ENCODE measurements at places on chromosomes 11 and 22.

DNA sequence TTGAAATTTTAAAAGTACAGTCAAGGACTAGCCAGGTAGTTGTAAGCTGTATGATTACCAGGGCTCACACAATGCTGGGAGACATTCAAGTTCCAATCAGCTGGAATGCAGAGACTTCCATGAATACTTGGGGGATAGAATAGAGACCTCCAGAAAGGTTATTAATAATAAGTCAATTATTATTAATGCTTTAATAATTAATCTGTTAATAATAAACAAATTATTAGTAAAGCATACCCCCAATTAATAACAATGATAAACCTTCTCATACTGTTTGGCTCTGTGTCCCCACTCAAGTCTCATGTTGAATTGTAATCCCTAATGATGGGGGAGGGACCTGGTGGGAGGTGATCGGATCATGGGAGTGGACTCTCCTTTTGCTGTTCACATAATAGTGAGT lies 14.6 kb upstream of the MS4A6A start:
- DNase-seq: no peak

- no peak for DNase-seq
These were observed 58.8 kb downstream of the SPECC1L start for GRCh38 chr22:24329453-24329852.

DNA sequence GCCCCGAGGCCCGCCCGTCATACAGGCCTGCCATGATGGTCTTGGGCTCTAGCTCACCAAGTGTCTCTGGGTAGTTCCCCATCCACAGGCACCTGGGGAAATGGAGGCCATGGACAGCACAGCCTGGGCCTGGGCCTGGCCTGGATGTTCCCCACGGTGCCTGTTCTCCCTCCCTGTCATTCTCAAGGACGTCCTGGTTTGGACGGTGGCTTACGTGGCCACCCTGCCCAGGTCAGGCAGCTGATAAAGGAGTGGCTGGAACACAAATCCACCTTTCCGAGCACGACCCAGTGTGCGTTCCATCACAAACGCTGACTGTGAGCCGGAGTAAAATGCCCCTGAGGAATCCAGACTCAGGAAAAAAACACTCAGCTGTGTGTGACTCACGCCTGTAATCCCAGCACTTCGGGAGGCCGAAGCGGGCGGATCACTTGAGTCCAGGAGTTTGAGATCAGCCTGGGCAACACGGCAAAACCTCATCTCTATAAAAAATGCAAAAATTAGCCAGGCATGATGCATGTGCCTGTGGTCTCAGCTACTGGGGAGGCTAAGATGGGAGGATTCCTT lies 41.2 kb upstream of the TESMIN start:
- DNase-seq: no peak

- DNase-seq: no peak
These were observed 658.6 kb upstream of the ANO5 start for GRCh38 chr11:21534288-21534687.

- no peak for DNase-seq
These were observed 27.8 kb upstream of the MYOD1 start for GRCh38 chr11:17691550-17691949.

GRCh38 chr11:101433151-101433550 lies 150.7 kb downstream of the TRPC6 start:
- DNase-seq: no peak

GRCh38 chr11:72157131-72157530 lies 21.6 kb downstream of the FOLR3 start:
- no peak for DNase-seq

DNA sequence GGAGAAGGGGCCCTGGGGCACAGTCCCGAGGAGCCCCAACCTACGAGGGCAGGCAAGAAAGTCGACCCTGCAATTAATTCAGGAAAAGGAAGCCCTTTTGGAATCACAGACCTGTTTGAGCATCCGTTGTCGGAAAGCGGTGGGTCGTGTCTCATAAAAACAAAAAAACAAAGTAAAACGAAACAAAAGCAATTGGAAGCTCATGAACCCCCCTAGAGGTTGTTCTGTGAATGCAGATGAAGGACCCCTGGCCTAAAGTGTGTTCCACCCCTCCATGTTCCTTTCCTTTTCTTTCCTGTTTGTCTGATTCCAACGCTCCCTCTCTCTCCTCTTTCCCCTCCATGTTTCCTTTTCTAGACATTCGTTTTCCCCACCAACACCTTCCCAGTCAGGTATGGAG lies 203.7 kb downstream of the GRIK4 start:
- DNase-seq: peak; percentile 12

DNA sequence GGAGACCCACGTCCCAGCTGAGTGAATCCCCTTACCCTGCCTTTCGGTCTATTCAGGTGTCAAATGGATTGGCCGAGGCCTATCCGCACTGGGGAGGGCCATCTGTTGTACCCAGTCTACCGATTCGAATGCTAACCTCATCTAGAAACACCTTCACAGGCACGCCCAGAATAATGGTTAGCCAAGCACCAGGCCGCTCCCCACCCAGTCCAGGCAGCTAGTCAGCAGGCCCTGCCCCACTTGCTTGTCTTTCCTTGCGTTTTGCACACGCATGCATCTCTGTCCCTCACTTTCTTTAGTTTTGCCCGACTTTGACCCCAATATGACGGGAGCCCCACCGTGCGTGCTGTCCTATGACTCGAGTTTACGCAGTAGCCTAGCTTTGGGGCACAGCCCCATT lies 31.7 kb downstream of the PARVB start:
- no peak for DNase-seq

DNA sequence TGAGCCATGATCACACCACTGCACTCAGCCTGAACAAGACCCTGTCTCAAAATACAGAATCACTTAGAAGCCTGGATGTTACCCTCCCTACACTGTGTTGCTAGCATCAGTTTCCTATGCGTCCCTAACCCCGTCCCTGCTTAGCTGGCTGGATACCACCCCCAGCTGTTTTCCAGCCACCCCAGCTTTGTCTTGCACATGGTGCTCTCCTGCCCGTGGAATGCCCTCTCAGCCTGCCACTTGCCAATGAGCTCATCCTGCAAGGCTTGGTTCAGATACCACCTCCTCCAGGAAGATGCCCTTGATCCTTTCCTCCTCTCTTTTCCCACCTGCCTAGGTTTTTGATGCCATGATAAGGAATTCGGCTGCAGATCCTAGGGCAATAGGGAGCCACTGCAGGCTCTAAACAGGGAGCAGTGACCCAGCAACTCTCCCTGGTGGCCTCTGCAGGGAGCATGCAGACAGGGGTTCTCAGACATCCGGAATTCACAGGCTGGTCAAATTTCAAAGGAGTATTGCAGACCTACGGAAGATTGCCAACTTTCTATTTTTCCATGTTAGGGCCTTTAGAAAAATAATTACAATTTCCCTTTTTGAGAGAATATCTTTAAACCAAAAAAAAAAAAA lies 52.7 kb upstream of the WNT7B start:
- DNase-seq: no peak

GRCh38 chr11:33291004-33291777 lies 34.0 kb downstream of the HIPK3 start:
- DNase-seq: no peak

DNA sequence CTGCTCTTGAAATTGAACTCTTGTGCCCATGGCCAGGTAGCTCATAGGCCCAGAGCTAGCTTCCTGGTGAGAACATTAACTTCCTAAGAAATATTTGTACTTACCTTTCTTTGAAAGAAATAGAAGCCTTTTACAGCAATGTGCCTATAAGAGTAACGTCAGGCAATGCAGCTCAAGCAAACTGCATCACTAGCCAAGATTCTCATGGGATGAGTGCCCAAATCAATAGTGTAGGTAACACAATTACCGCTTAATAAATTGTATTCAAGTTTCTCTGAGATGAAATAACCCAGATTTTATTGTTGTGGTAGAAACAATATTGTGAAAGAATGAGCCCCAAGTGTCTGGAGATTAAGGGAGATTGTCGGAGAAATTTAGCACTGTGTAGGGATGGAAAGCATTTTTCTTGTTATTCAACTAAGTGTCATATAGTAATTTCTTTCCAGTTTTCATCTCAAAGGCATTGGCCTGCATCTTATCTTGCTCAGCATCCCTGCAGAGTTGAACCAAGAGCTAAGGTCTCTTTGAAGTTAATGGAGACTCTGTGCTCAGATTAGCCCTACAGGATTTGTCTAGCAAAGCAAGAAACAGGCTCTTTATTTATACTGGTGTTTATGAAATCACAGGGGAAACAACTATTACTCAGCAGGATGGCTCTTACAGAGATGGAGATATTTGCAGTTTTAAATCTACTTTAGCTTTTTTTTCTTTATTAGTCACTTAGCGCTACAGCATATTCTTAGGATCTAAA lies 321.0 kb upstream of the PDGFD start:
- DNase-seq: no peak

GRCh38 chr11:31824879-31825837 lies 14.0 kb upstream of the PAX6 start:
- no peak for DNase-seq

GRCh38 chr22:30309951-30310741 lies 16.6 kb downstream of the TBC1D10A start:
- peak; percentile 85 for DNase-seq

DNA sequence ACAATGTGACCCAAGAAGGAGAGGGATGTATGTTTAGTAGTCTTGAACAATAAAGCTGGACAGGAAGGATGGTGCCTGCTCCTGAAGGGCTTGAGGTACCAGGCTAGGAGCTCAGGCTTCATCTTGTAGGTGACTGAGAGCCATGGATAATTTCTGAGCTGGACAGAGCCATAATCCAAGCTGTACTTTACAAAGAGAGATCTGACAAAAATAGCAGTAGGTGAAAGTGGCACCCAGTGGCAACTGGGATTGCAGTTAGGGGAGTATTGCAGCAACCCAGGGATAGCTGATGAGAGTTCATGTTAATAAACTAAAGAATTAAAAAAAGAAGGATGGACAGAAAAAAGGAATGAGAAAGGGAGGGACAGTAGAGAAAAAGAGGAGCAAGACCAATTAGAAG lies 7.4 kb downstream of the XRRA1 start:
- no peak for DNase-seq

- DNase-seq: no peak
These were observed 27.3 kb downstream of the CTR9 start for GRCh38 chr11:10778217-10778970.

- DNase-seq: no peak
These were observed 12.4 kb downstream of the NRXN2 start for GRCh38 chr11:64710418-64711137.

- no peak for DNase-seq
These were observed 9.0 kb upstream of the RRM1 start for GRCh38 chr11:4085575-4085974.

- DNase-seq: peak; percentile 25
These were observed 22.6 kb downstream of the GDPD4 start for GRCh38 chr11:77278595-77279506.

- DNase-seq: no peak
These were observed 363.5 kb upstream of the PITPNB start for GRCh38 chr22:28282405-28283067.

- DNase-seq: peak; percentile 100
These were observed 377.0 kb downstream of the ETS1 start for GRCh38 chr11:128210148-128210940.

DNA sequence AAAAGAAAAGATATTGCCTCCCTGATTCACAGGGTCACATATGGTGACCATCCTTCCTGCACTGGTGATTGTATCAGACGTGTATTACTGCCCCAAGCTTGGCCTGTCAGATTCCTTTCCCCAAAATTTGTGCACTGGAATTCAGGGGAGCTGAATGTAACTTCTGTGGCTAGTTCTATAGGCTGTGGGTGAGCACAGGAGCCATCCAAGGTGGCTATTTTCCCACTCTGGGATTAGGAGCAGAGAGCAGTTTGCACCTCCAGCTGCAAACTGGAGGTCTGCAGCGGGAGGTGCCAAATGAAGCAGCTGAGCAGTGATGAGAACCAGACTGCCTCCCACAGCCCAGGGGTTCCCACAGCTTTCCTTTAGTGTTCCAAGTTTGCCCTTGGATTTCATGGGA lies 124.2 kb upstream of the PITPNB start:
- no peak for DNase-seq

GRCh38 chr11:35177370-35177769 lies 38.4 kb downstream of the CD44 start:
- no peak for DNase-seq

DNA sequence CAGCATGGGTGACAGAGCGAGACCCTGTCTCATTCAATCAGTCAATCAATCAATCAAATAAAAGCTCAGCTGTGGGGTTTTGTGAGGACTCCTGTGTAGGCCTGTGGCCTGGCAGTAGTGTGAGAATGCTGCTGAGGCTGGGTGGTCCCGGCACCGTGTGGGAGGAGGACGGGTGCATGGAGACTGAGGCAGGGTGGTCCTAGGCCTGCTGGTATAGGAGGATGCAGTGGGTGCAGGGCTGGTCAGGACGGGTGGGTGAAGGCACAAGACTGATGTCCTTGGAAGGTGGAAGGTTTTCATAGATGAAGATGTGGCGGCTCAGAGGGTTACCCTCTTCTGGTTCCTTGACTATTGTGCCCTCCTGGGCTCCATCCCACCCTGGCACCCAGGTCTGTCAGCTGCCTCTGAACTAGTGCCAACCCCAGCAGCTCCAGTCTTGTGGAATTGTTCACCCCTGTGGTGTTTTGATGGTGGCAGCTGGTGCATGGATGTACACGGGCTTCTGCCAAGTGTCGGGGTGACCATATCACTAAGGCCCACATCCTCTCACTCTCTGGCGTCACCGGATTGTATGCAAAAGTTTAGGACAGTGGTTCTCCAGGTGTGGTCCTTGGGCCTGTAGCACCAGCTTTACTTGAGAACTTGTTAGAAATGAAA lies 23.7 kb downstream of the TANGO2 start:
- DNase-seq: no peak

- DNase-seq: no peak
These were observed 474.8 kb upstream of the CCDC90B start for GRCh38 chr11:83760932-83761331.

GRCh38 chr22:17281440-17281841 lies 62.2 kb upstream of the ADA2 start:
- no peak for DNase-seq

DNA sequence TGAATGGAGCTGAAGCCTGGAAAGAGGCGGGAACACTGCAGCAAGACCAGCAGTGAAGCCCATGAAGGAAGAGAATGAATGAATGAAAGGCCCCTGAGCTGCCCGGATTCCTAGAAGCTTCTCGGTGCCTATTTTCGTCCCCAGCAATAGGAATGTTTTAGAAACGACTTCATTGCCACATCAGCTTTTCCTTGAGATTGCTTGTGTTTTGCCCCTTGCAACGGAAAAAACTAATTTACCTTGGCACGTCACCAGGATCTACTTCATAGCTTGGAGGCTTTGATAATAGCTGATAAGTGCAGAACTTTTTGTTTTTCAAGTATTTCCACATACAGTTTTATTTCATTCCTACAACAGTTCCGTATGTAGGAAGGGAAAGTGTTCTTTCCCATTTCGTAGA lies 248.9 kb upstream of the NARS2 start:
- no peak for DNase-seq

- no peak for DNase-seq
These were observed at the start of gene CRYBB1 for GRCh38 chr22:26617271-26618199. Gene CRYBB1, minus strand, starts transcription at chr22:26618027. Its CDS starts 1,708 bp downstream, at chr22:26616319.
